ENCODE measurements at places on chromosomes 11 and 22.
A peak's percentile ranks its signal among the peaks of the same experiment; 100 is the strongest.

GRCh38 chr22:41217553-41218157, 12.5 kb downstream of the L3MBTL2 start:
- no peaks in the 10 kb centered on the region for H3K36me3 ChIP-seq
- H3K27ac ChIP-seq: peak overlapping the region; percentile 75
- H3K4me3 ChIP-seq: no peak overlapping the region
- no peaks in the 10 kb centered on the region for H3K27me3 ChIP-seq

- peaks cover 29% of the 10 kb centered on the region for H3K4me1 ChIP-seq
- H3K36me3 ChIP-seq: no peaks in the 10 kb centered on the region
- peak; percentile 42 for DNase-seq
- no peaks in the 10 kb centered on the region for H3K27me3 ChIP-seq
- H3K4me3 ChIP-seq: no peak overlapping the region
- H3K27ac ChIP-seq: no peak overlapping the region
Observed at GRCh38 chr22:49751966-49752597, 75.6 kb downstream of the BRD1 start.

- H3K27me3 ChIP-seq: no peaks in the 10 kb centered on the region
- DNase-seq: no peak
- no peaks in the 10 kb centered on the region for H3K36me3 ChIP-seq
- H3K4me3 ChIP-seq: no peak overlapping the region
- H3K4me1 ChIP-seq: no peaks in the 10 kb centered on the region
- H3K27ac ChIP-seq: no peak overlapping the region
Observed at GRCh38 chr11:77883775-77884174, 62.8 kb downstream of the AAMDC start.

GRCh38 chr22:43704051-43704450, 108.1 kb downstream of the EFCAB6 start:
- no peaks in the 10 kb centered on the region for H3K36me3 ChIP-seq
- no peak overlapping the region for H3K27ac ChIP-seq
- no peak for DNase-seq
- no peaks in the 10 kb centered on the region for H3K27me3 ChIP-seq
- no peaks in the 10 kb centered on the region for H3K4me1 ChIP-seq

- peak overlapping the region; percentile 59 for H3K4me3 ChIP-seq
- peak; percentile 91 for DNase-seq
- H3K4me1 ChIP-seq: peaks cover 15% of the 10 kb centered on the region
- H3K36me3 ChIP-seq: no peaks in the 10 kb centered on the region
- H3K27me3 ChIP-seq: peaks cover 47% of the 10 kb centered on the region
- peak overlapping the region; percentile 72 for H3K27ac ChIP-seq
Observed at GRCh38 chr11:27718863-27719545, 18.7 kb upstream of the BDNF start.

- no peak for DNase-seq
- H3K4me3 ChIP-seq: no peak overlapping the region
- no peaks in the 10 kb centered on the region for H3K27me3 ChIP-seq
- H3K4me1 ChIP-seq: no peaks in the 10 kb centered on the region
- H3K36me3 ChIP-seq: no peaks in the 10 kb centered on the region
Observed at GRCh38 chr11:103807806-103808205, 228.6 kb upstream of the DDI1 start.

- no peaks in the 10 kb centered on the region for H3K27me3 ChIP-seq
- H3K4me3 ChIP-seq: no peak overlapping the region
- H3K27ac ChIP-seq: no peak overlapping the region
Observed at GRCh38 chr11:134740590-134741261, 328.7 kb upstream of the B3GAT1 start.

GRCh38 chr11:111119751-111120150, 125.8 kb upstream of the POU2AF2 start:
- H3K4me1 ChIP-seq: no peaks in the 10 kb centered on the region
- DNase-seq: no peak
- no peak overlapping the region for H3K4me3 ChIP-seq
- no peaks in the 10 kb centered on the region for H3K27me3 ChIP-seq
- no peak overlapping the region for H3K27ac ChIP-seq

GRCh38 chr11:94715225-94715624, 52.9 kb upstream of the AMOTL1 start:
- no peak overlapping the region for H3K27ac ChIP-seq
- H3K4me3 ChIP-seq: no peak overlapping the region
- peaks cover 4% of the 10 kb centered on the region for H3K36me3 ChIP-seq
- no peaks in the 10 kb centered on the region for H3K27me3 ChIP-seq

GRCh38 chr11:80028998-80029397, 588.2 kb upstream of the TENM4 start:
- H3K27me3 ChIP-seq: no peaks in the 10 kb centered on the region
- H3K27ac ChIP-seq: no peak overlapping the region
- no peak for DNase-seq
- peaks cover 9% of the 10 kb centered on the region for H3K4me1 ChIP-seq
- no peak overlapping the region for H3K4me3 ChIP-seq
- no peaks in the 10 kb centered on the region for H3K36me3 ChIP-seq

- H3K27ac ChIP-seq: no peak overlapping the region
- H3K27me3 ChIP-seq: no peaks in the 10 kb centered on the region
- peaks cover 8% of the 10 kb centered on the region for H3K4me1 ChIP-seq
- H3K36me3 ChIP-seq: no peaks in the 10 kb centered on the region
Observed at GRCh38 chr11:103844327-103845215, 191.9 kb upstream of the DDI1 start.

- no peaks in the 10 kb centered on the region for H3K36me3 ChIP-seq
- H3K27me3 ChIP-seq: no peaks in the 10 kb centered on the region
- no peak overlapping the region for H3K4me3 ChIP-seq
Observed at GRCh38 chr11:126919147-126919823, 81.3 kb downstream of the KIRREL3 start.

- DNase-seq: no peak
- no peak overlapping the region for H3K4me3 ChIP-seq
- no peaks in the 10 kb centered on the region for H3K27me3 ChIP-seq
- H3K27ac ChIP-seq: no peak overlapping the region
Observed at GRCh38 chr11:120524536-120525085, 13.1 kb downstream of the GRIK4 start.

DNA sequence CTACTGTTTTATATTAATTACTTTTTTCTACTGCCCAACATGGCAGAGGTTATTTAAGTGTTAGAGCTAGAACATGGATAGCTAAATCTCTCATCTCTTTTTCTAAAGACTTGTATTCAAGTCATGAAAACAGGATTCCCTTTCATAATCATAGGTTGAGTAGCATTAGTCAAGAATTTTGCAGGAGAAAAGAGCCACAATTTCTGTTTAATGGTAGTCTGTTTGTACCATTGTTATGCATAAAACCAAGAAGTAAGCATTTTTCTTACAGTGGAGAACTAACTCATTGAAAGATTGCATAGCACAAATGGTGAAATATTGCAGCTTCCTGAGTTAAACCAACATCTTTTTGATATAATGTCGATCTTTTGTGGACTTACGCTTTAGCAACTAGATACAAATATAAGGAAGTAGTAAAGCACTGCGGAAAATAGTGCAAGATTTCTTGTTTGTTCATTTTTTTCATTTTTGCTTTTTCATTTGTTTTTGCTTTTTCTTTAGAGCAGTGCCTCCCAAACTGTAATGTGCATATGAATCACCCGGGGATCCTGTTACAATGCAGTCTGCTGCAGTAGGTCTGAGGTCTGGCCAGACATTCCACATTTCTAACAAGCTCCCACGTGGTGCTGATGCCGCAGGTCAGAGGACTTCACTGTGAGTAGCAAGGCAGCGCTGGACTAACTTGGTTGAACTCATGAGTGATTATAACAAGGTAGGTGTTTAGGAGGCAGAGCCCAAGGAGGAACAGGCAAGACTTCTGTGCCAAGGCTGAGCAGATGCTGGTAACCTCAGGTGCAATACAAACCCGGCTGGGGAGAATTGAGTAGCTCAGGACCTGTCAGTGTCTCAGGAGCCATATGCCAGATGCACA, 4.6 kb downstream of the ETS1 start:
- H3K36me3 ChIP-seq: no peaks in the 10 kb centered on the region
- peak; percentile 50 for DNase-seq
- peaks cover 41% of the 10 kb centered on the region for H3K27me3 ChIP-seq
- no peak overlapping the region for H3K27ac ChIP-seq

GRCh38 chr11:3194016-3194816, 24.4 kb downstream of the MRGPRG start:
- H3K27me3 ChIP-seq: no peaks in the 10 kb centered on the region
- H3K4me3 ChIP-seq: no peak overlapping the region
- peaks cover 22% of the 10 kb centered on the region for H3K4me1 ChIP-seq
- H3K27ac ChIP-seq: no peak overlapping the region

DNA sequence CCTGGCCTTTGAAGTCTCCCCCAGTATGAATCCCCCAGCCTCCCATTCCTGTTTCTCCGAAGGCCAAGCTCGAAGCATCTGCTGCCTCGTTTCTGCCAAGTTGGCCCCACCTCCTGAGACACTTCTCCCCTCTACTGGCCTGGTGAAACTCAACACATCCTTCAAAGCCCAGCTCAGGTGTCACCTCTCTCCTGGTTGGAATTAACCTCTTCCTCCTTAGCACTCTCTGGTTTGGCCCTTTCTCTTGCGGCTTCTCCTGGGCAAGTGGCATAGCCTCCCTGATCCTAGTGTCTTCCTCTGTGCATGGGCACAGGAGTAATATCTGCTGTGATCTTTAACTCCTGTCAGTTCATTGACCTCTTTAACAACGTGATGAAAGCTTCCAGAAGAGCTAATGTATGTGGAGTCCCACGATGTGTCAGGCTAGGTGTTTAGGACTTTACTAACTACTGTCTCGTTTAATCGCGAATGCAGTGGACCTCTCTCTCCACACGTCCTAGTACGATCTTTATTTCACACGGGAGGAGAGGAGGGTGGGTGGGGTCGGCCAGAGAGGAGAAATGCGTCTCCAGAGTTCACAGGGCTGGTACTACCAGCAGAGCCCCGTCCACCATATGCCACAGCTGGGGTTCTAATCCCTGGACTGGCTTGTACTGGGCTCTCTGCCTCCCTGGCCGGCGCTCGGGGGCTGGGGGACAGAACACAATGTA, 826 bp upstream of the PTPRJ start:
- no peak overlapping the region for H3K27ac ChIP-seq
- peaks cover 7% of the 10 kb centered on the region for H3K27me3 ChIP-seq
- peak overlapping the region; percentile 97 for H3K4me3 ChIP-seq
- H3K36me3 ChIP-seq: no peaks in the 10 kb centered on the region

GRCh38 chr11:74735365-74735928, 4.2 kb upstream of the CHRDL2 start:
- H3K4me3 ChIP-seq: no peak overlapping the region
- peaks cover 51% of the 10 kb centered on the region for H3K27me3 ChIP-seq
- H3K4me1 ChIP-seq: no peaks in the 10 kb centered on the region
- H3K27ac ChIP-seq: no peak overlapping the region

- H3K27ac ChIP-seq: no peak overlapping the region
- DNase-seq: no peak
- no peaks in the 10 kb centered on the region for H3K36me3 ChIP-seq
- H3K4me3 ChIP-seq: no peak overlapping the region
- H3K4me1 ChIP-seq: no peaks in the 10 kb centered on the region
Observed at GRCh38 chr11:10462746-10463300, 7.8 kb downstream of the AMPD3 start.

GRCh38 chr11:124069429-124070401, 28.6 kb upstream of the OR10G7 start:
- peak; percentile 86 for DNase-seq
- no peaks in the 10 kb centered on the region for H3K4me1 ChIP-seq
- H3K27ac ChIP-seq: no peak overlapping the region

DNA sequence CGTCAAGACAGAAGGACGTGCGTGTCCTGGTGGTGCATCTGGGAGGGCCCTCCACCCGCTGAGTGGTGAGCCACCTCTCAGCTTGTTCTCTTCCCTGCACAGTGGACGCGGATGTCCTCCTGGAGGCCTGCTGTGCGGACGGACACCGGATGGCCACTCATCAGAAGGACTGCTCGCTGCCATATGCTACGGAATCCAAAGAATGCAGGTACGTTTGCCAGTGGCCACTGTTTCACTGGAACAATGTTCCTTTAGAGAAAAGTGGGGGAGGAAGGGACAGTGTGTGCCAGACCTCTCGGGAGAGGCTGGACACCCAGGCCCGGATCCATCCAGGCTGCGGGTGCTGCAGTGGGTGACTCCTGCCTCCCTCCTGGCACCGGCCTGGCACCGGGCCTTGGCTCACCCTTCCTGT, 15.9 kb downstream of the FBLN1 start:
- no peak overlapping the region for H3K27ac ChIP-seq
- H3K27me3 ChIP-seq: no peaks in the 10 kb centered on the region
- peaks cover 30% of the 10 kb centered on the region for H3K4me1 ChIP-seq

GRCh38 chr11:102476069-102476468, 23.5 kb upstream of the TMEM123 start:
- no peak overlapping the region for H3K4me3 ChIP-seq
- DNase-seq: no peak
- H3K27ac ChIP-seq: no peak overlapping the region
- H3K27me3 ChIP-seq: no peaks in the 10 kb centered on the region

DNA sequence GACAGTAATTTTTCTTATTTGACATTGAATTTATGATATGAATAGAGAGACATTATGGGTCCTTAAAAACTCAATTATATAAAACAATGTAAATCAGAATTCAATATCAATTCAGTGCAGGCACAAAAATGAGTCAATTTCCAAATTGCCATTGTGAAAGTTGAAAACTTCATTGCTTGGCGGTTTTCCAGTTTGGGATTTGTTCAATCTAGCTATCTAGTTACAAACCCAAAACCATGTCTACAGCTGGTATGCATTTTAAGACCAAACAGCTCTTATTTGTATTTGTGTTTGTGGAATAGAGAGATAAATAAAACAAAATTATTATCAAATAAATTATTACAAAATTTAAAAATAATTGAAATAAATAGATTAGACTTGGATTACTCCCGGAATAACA, 1206.6 kb upstream of the RAG2 start:
- no peak overlapping the region for H3K4me3 ChIP-seq
- H3K27ac ChIP-seq: no peak overlapping the region
- H3K36me3 ChIP-seq: no peaks in the 10 kb centered on the region
- no peaks in the 10 kb centered on the region for H3K4me1 ChIP-seq

DNA sequence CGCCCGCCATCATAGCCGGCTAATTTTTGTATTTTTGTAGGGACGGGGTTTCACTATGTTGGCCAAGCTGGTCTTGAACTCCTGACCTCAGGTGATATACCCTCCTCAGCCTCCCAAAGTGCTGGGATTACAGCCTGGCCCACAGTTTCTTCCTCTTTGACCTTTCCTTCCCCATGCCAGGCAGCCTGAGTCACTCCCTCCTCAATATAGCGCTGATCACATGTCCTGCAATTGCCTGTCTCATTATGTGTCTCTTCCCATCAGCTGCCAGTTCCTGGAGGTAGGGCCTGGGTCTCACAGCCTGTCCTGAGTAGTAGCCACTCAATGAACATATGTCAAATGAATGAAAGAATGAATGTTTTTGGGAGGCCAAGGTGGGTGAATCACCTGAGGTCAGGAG, 43.0 kb upstream of the CCDC134 start:
- H3K27ac ChIP-seq: no peak overlapping the region
- H3K4me1 ChIP-seq: no peaks in the 10 kb centered on the region
- no peaks in the 10 kb centered on the region for H3K36me3 ChIP-seq
- H3K27me3 ChIP-seq: no peaks in the 10 kb centered on the region
- no peak overlapping the region for H3K4me3 ChIP-seq
- no peak for DNase-seq

- no peak for DNase-seq
- no peak overlapping the region for H3K4me3 ChIP-seq
- no peaks in the 10 kb centered on the region for H3K27me3 ChIP-seq
- H3K36me3 ChIP-seq: no peaks in the 10 kb centered on the region
Observed at GRCh38 chr11:65290448-65291165, 24.1 kb upstream of the CDC42EP2 start.

Data from neural progenitor cell (in vitro differentiated cells).